ENCODE measurements at places on chromosomes 5 and 9. TPM values are rescaled to one million over a fixed set of nuclear protein-coding genes. Genes with fewer than 3 reads are reported as not detected.

DNA sequence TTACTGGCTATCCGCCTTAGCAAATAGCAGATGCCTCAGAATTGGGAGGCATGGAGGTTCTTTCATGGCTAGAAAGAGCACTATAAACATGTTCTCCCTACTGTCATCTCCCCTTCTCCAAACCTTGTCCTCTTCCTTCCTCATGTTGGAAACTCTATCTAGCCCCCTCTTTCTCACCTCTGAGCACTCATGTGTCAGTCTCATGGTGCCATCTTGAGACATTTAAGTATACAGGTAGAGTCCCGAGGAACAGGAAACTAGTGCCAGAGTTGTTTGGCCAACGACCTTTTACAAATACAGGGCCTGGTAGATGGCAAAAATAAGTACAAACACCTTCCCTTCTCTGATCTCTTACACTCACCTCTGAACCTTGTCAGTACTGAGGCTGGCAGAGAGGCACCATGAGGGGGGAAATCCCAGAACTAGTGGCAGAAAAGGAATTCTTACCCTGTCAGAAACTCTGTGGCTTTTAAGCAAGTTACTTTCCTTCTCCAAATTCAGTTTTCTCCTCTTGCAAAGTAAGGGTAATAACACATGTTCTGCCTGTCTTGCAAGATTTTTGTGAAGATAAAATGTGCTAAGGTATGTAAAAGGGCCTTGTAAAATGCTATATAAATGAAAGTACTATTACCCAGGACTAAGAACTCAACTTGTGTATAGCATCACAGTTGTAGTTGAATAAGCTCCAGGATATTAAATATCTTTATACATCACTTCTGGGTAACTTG, 94.1 kb upstream of the SNX2 start:
- H3K27ac ChIP-seq = no peak overlapping the region
- no peak for DNase-seq
- no peak overlapping the region for H3K4me3 ChIP-seq
- H3K27me3 ChIP-seq = no peaks in the 10 kb centered on the region
- H3K4me1 ChIP-seq = no peaks in the 10 kb centered on the region

GRCh38 chr9:128159784-128160602, at the start of gene BBLN:
Gene BBLN, plus strand, starts transcription at chr9:128160265. Its CDS starts 143 bp downstream, at chr9:128160408.
- no peaks in the 10 kb centered on the region for H3K27me3 ChIP-seq
- H3K27ac ChIP-seq = peak within 1 kb of the TSS; percentile 87
- H3K4me1 ChIP-seq = peaks cover 21% of the 10 kb centered on the region
- DNase-seq = peak; percentile 95
- H3K36me3 ChIP-seq = peaks cover 13% of the 10 kb centered on the region
- peak within 1 kb of the TSS; percentile 81 for H3K4me3 ChIP-seq

WWC1 gene
- not detected for total RNA-seq

LEAP2 gene
- total RNA-seq = 3.4 TPM

DNA sequence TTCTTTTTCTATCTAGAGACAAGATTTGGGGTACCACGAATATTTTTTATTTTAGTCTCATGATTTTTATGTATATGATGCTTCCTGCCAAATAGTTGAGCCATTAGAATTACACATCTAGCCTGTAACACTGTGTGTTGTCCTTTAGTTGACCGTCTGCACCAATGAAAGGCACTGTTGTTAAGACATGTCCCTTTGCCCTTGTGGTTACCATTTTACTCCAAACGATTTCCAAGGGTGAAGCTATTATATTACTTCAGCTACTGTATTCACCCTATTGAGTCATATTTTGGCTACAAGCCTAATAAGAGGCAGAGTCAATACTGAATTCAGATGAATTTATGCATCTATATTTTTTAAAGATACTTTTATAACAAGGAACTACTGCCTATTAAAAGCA, 207.6 kb downstream of the CETN3 start:
- H3K27ac ChIP-seq = no peak overlapping the region
- no peaks in the 10 kb centered on the region for H3K4me1 ChIP-seq
- DNase-seq = no peak
- H3K27me3 ChIP-seq = no peaks in the 10 kb centered on the region
- no peak overlapping the region for H3K4me3 ChIP-seq

- H3K27me3 ChIP-seq = no peaks in the 10 kb centered on the region
- no peak overlapping the region for H3K4me3 ChIP-seq
- DNase-seq = no peak
- peak overlapping the region; percentile 30 for H3K27ac ChIP-seq
- peaks cover 11% of the 10 kb centered on the region for H3K4me1 ChIP-seq
- no peaks in the 10 kb centered on the region for H3K36me3 ChIP-seq
Measured at GRCh38 chr5:10455277-10455670, 13.6 kb downstream of the ROPN1L start.

DNA sequence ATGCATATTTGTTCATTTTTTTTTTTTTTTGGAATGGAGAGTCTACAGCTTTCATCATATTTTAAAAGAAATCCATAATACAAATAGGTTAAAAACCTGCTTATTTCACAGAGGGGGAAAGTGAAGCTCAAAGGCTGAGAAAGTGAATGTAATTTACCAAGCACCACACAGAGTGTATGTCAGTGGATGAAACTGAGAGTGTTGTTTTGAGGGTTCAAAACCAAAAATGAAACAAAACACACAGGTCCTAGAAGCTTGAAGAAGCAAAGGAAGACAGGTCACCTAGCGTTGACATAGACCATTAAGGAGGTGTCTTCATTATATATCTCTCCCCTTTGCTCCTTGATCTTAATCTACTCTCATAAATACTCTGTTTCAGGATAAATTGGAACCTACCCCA, 7.5 kb downstream of the NMUR2 start:
- no peaks in the 10 kb centered on the region for H3K36me3 ChIP-seq
- H3K27ac ChIP-seq = no peak overlapping the region
- H3K4me3 ChIP-seq = no peak overlapping the region
- H3K27me3 ChIP-seq = no peaks in the 10 kb centered on the region

Data from activated CD8-positive, alpha-beta T cell treated with anti-CD3 and anti-CD28 coated beads, Interleukin-2, amount 10 ng/mL, durations not matched to agents 7 days and 5 days (primary cell).